ENCODE measurements at places on chromosomes 3 and 15.

GRCh38 chr15:70164910-70165715 lies 67.4 kb upstream of the TLE3 start:
- no peak overlapping the region for H3K4me3 ChIP-seq
- no peak for DNase-seq
- H3K4me1 ChIP-seq, result no peaks in the 10 kb centered on the region
- no peak overlapping the region for H3K27ac ChIP-seq

GRCh38 chr3:82088749-82089148 lies 327.3 kb upstream of the GBE1 start:
- no peaks in the 10 kb centered on the region for H3K36me3 ChIP-seq
- no peak overlapping the region for H3K27ac ChIP-seq
- H3K27me3 ChIP-seq, result no peaks in the 10 kb centered on the region
- DNase-seq, result no peak

GRCh38 chr3:168862466-168862865 lies 766.7 kb upstream of the GOLIM4 start:
- no peak overlapping the region for H3K4me3 ChIP-seq
- no peak overlapping the region for H3K27ac ChIP-seq
- DNase-seq, result no peak

DNA sequence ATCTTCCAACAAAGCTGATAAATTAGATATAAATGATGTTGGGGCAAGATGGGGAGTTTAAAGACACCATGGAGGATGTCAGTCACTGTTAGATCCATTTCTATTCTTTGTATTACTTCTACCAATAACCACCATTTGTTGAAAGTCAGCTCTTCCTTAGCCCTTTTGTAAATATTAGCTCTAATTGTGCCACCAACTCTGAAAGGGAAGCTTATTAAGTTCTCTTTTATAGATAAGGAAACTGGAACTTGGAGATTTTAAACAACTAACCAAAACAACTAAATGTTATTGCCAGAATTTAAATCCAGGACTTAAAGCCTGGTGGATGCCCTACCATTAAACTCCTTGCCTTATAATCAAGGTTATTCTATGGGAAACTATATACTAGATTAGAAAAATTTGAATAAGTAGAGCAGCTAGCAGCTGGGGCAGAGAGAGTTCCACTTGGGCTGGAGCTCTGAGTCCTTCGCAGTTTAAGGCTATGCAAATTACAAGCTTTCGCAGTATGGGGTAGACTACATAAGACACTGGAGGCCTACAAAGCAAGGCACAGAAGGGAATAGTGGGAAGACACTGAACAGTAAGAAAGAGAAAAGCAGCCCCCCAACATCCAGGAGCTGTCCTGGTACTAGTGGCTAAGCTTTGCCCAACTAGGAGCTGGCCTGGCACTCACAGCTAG lies 52.6 kb downstream of the TM4SF18 start:
- no peak for DNase-seq
- H3K27me3 ChIP-seq, result no peaks in the 10 kb centered on the region
- no peaks in the 10 kb centered on the region for H3K36me3 ChIP-seq
- peaks cover 12% of the 10 kb centered on the region for H3K4me1 ChIP-seq
- no peak overlapping the region for H3K27ac ChIP-seq

- H3K4me3 ChIP-seq, result no peak overlapping the region
- DNase-seq, result no peak
- H3K27ac ChIP-seq, result no peak overlapping the region
- H3K27me3 ChIP-seq, result no peaks in the 10 kb centered on the region
- H3K4me1 ChIP-seq, result no peaks in the 10 kb centered on the region
Measured at GRCh38 chr3:183189641-183190040, 27.1 kb upstream of the LAMP3 start.
